Activated naive CD4-positive, alpha-beta T cell treated with anti-CD3 and anti-CD28 coated beads, Interleukin-2, amount 10 ng/mL, durations not matched to agents 5 hours and 36 hours (primary cell): ENCODE measurements at places on chromosomes 1 and 21. TPM values are rescaled to one million over a fixed set of nuclear protein-coding genes. Genes with fewer than 3 reads are reported as not detected.

The ADCY10 gene
- 0.05 TPM for total RNA-seq

The PLA2G2A gene
- total RNA-seq, result not detected

The CYP4Z1 gene
- total RNA-seq, result not detected

The OR2T11 gene
- total RNA-seq, result not detected

The SH2D5 gene
- total RNA-seq, result not detected

The RASSF5 gene
- total RNA-seq, result 212 TPM

The ZSCAN20 gene
- 1.3 TPM for total RNA-seq

The MEX3A gene
- total RNA-seq, result not detected

The FBLIM1 gene
- total RNA-seq, result not detected

The TCP10L gene
- total RNA-seq, result 0.55 TPM

The CNKSR1 gene
- 5.0 TPM for total RNA-seq

The HEYL gene
- total RNA-seq, result not detected

The DEPDC1 gene
- total RNA-seq, result 16.7 TPM

The TMEM82 gene
- total RNA-seq, result not detected

The ZBTB8OS gene
- total RNA-seq, result 49.9 TPM

The F11R gene
- 16.2 TPM for total RNA-seq

The CELF3 gene
- total RNA-seq, result not detected

The SPTA1 gene
- not detected for total RNA-seq

The AK5 gene
- 6.6 TPM for total RNA-seq

The RPE65 gene
- total RNA-seq, result not detected

The CCDC185 gene
- total RNA-seq, result not detected

The DNAH14 gene
- total RNA-seq, result not detected

The C1QTNF12 gene
- 2.5 TPM for total RNA-seq

The GPATCH2 gene
- 10.8 TPM for total RNA-seq

The APOBEC4 gene
- total RNA-seq, result not detected

The FOXO6 gene
- total RNA-seq, result not detected

The DCDC2B gene
- 0.10 TPM for total RNA-seq

The AMY2A gene
- total RNA-seq, result not detected

The OLFML3 gene
- 0.53 TPM for total RNA-seq

The SRM gene
- total RNA-seq, result 68.2 TPM

The CENPS gene
- 11.3 TPM for total RNA-seq

The DYNLT5 gene
- total RNA-seq, result not detected
